HepG2 (cell line): ENCODE measurements at places on chromosomes 2 and 18. TPM values are rescaled to one million over a fixed set of nuclear protein-coding genes. Genes with fewer than 3 reads are reported as not detected.

NDC80 gene
- total RNA-seq, result 33.0 and 47.0 TPM in 2 replicates

GCA gene
- 48.3 and 69.6 TPM in 2 replicates for total RNA-seq

FAM210A gene
- total RNA-seq, result 33.2 and 37.0 TPM in 2 replicates

ADRA2B gene
- total RNA-seq, result not detected in 2 replicates

ADI1 gene
- 123 and 135 TPM in 2 replicates for total RNA-seq

DAPL1 gene
- not detected in 2 replicates for total RNA-seq

TP53I3 gene
- total RNA-seq, result 44.1 and 48.2 TPM in 2 replicates

ROCK2 gene
- 119 and 174 TPM in 2 replicates for total RNA-seq

RANBP2 gene
- total RNA-seq, result 87.0 and 151 TPM in 2 replicates
